ENCODE measurements at places on chromosomes 2 and 18.

GRCh38 chr2:237085248-237086221 lies at the start of gene COPS8:
Gene COPS8 (plus strand): TSS chr2:237085889. CDS start chr2:237085965, 76 bp downstream.
- DNase-seq, result peak; percentile 89

DNA sequence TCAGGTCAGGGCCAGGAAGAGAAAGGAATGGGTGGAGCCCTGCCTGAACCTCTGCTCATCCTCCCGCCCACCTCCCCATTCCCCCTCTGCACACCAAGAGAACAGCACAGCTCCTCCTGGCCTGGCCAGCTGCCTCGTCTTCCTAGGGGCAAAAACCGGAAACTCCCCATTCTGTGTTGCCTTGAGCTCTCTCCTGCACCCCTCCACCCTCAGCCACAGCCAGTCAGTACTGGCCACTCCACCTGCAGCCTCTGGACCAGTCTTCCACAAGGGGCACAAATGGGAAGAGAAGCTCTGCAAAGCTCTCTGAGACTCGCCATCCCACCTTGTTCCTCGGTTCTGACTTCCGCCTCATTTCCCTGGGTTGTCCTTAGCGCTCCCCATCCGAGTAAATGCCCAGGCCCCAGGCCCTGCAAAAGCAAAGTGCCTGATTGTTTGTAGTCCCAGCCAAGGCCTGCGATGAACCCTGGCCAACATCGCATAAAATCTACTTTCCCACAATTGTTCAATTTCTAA lies 39.3 kb upstream of the SLC35G4 start:
- no peak for DNase-seq

- no peak for DNase-seq
Measured at GRCh38 chr2:67486041-67486796, 89.1 kb downstream of the ETAA1 start.

DNA sequence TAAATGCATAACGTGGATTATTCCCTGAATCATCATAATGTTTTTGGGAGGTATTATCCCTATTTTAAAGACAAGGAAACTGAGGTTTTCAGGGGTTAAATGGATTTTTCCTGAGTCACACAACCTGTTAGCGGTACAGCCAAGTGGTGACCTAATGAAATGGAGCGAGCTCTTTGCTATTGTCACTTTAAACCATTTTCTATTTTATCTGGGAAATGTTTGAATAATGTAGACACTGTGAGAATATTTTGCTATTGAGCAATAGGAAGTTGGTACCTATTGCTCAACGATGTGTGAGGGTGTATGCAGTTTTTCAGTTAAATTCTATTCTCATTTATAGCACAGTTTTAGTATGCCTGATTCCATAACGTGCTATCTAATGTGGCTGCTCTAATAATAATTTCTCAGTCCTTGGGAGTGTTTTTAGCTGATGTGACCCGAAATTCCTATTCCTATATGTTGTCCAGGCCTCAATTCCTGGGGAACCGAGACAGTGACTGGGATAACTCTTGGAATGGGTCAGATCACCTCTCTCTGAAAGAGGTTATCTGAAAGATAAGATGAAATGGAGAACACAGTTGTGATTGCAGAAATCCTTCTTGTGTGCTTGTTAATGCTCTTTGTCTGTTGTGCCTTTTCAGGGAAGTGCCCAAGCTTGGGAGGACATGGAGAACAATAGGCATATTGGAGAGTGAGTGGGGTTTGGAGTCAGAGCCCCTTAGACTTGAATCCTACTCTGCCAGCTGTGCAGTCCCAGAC lies 38.4 kb downstream of the ABCB11 start:
- DNase-seq, result no peak

GRCh38 chr2:120984046-120984445 lies 248.4 kb downstream of the GLI2 start:
- DNase-seq, result no peak

GRCh38 chr2:66237803-66238379 lies 197.0 kb upstream of the MEIS1 start:
- no peak for DNase-seq

DNA sequence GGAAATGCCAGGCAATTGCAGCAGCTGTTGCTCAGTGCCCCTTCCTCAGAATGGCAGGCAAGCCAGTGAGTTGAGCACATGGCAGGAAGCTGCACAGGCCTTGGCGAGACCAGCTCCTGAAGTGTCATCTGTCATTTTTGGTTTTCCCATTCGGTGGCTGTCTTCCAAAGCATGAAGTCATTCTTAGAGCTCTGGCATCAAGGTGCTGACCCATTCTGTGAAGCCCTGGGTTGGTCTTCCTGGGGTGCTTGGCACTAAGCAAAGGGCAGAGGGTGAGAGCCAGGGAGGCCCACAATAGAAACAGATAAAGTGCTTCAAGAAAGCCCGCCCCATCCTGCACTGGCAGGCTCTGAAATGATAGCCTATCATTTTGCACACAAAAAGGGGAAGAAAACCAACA lies 150.5 kb downstream of the VAPA start:
- DNase-seq, result no peak

DNA sequence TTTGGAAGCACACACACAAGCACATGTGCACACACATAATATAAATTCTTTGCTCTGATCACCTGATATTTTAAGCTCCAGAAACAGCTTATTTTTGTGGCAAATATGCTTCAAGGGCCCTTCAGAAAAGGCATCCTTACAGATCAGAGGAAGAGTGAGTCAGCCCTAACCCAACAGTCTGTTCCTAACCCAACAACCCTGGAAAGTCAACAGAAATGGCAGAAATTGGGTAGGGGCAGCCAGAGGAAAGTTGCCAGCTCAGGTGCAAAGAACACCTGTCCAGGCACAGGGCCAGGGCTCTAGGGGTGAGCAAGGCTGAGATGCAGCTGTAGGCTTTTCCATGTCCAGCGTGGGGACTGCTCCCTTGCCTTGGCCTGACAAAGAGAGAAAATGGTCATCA lies 6.4 kb upstream of the NCKAP5 start:
- DNase-seq, result no peak

- DNase-seq, result no peak
Measured at GRCh38 chr18:46160050-46160798, 56.0 kb downstream of the HAUS1 start.

DNA sequence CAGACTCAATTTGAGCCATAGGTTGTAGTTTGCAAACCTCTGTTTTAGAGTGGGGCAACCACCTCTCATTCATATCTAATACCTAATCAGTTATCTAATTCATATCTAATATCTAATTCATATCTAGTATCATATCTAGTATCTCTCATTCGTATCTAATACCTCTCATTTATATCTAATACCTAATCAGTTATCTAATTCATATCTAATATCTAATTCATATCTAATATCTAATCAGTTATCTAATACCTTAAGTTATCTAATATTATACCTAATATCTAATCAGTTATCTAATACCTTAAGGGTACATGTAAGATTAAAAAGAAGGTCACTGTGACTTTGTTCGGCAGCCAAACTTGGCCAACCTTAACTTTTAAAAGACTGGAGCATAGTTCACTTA lies 403.4 kb upstream of the MMADHC start:
- DNase-seq, result no peak

- DNase-seq, result no peak
Measured at GRCh38 chr2:191296083-191297006, 51.1 kb downstream of the MYO1B start.

- no peak for DNase-seq
Measured at GRCh38 chr2:47946593-47946992, 40.3 kb upstream of the FBXO11 start.

DNA sequence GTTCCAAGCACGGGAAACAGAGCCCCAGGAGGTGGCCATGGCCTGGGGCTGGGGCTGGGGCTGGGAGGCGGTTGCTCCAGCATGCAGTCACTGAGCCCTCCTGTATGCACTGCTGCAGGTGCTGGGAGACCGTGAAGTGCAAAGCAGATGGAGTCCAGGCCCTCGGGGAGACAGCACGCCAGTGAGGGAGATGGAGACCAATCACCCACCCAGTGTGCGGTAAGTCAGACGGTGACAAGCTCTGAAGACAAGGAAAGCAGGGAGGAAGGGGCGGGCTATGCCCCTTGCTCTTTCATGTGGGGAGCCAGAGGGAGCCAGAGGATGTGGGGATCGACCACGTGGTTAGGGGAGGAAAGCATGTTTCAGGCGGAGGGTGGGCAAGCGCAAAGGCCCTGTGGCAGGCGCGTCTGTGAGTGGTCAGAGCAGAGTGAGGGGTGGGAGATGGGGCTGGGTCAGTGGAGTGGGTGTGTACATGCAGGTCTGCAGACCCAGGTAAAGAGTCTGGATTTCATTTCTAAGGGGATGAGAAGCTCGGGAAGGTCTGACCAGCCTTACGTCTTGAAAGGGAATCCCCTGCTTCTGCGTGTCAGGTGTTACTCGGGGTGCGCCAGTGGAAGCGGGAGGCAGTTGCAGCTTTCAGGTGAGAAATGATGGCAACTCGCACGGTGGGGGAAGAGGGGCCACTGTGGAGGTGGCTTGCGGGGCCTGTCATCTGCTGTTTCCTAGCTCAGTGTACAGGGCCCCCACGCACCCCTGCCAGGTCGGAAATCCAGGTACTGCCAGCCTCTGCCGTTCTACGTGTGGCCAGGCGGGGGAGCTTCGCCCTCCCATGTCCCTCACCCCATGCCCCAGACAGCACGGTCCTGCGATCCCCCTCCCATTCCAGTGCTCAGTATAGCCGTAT lies 19.4 kb downstream of the RRM2 start:
- DNase-seq, result peak; percentile 23

- DNase-seq, result no peak
Measured at GRCh38 chr18:70386582-70386981, 97.7 kb downstream of the SOCS6 start.

- DNase-seq, result no peak
Measured at GRCh38 chr2:16623564-16624435, 41.8 kb downstream of the CYRIA start.

DNA sequence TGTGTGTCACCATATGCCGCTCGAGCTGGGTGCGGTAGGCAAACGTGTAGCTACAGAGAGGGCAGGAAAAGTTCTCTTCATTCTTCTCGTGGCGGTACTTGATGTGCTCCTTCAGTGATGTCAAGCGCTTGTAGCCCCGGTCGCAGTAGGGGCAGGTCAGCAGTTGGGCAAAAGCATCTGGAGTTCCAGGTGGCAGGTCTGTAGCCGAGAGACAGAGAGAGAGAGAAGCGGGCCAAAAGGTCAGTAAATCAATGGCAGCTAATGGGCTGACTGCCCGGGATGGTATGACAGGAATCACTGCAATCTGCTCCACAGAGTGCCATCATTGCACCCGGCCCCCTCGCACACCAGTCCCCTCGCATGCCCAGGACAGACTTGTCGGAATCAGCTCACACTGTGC lies 116.0 kb downstream of the ZEB2 start:
- no peak for DNase-seq

GRCh38 chr18:27007880-27008279 lies 142.4 kb upstream of the AQP4 start:
- no peak for DNase-seq

DNA sequence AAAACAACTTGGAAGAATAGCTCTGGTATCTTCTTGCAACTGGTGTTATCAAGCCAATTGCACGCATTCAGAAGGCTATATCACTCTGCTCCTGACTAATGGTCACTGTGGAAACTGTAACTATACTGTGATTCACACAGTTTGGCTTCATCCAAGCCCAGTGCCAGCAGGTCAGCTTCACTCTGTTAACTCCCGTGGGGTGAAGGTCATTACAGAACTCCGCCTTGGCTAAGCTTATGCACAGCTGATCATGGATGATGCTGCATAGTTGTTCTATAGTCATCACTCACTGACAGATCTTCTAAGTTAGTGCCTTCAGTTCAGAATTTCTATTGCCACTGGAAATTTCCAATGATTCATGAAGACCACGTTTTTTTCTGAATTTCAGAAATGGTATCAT lies 497.2 kb upstream of the NETO1 start:
- no peak for DNase-seq

DNA sequence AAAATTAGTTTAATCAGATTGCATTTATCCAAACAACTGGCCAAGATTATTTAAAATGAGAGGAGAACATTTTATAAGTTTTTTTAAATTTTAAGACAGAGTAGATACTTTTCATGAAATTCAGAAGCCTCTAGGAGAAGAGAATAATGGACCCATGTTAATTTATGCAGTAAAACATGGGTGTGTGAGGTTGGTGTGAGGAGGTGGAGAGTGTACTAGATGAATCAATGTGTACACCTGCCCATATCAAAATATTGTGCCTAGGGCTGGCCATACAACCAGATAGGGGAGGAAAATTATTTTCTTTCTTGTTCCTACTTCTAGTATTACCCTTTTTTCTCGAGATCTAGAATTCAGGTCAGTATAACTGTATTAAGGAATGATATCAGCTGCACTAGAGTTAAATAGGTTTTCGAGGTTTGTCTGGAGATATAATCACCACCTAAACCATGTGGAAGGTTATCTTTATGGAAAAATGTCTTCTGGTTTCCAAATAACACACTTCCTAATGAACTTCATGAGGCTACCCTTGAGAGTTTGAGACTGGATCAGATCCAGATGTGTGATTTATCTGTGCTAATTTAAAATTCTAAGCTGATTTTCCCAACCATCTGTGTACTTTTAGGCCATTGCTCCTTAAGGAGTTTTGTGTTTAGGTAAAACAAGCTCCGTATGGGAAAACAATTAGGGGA lies 37.6 kb downstream of the TMEM178A start:
- DNase-seq, result no peak

DNA sequence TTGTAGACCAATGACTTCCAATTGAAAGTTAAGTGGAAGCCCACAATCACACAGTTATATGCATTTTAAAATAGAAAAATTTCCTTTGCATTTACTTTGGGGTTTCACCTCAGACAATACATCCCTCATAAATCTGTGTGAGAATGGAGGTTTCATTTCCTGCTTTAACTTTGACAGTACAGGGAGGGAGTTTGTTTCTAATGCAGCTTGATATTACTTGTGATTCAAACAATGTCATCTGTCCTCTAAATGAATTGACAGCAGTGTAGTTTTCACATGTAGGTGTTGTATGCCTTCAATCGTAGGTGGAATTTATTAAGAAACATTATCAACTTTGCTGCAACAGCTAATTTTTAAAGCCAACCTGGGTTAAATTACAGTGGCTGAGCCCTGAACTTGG lies 75.2 kb downstream of the TMEFF2 start:
- no peak for DNase-seq

DNA sequence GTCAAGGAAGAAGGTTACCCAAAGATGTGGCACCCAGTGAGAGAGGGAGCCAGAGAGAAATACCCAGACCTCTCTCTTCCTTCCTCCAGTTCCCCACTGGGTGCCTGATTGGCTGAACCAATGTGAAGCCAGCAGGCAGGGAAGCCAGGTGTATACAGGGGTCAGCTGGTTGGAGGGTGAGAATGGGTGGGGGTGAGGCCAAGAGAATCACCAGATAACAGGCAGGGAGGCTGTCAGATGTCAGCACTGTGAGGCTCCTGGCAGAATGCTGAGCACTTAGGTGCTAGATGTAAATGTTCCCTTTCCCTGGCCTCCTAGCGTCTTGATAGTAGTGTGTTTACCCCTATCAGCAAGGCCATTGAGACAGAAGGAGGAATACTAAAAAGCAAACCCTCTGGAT lies 104.0 kb upstream of the MGAT5 start:
- DNase-seq, result no peak

GRCh38 chr2:215839816-215840215 lies 173.5 kb downstream of the MREG start:
- DNase-seq, result no peak

Measured in hematopoietic multipotent progenitor cell treated with erythropoietin and hydrocortisone succinate and interleukin-3 and kit ligand, for 8 days (in vitro differentiated cells).